ENCODE measurements at places on chromosomes 3 and 15.

- DNase-seq, result no peak
Measured at GRCh38 chr3:88248658-88249057, 98.9 kb downstream of the C3orf38 start.

- no peak for DNase-seq
Measured at GRCh38 chr3:57992452-57993213, 15.6 kb upstream of the FLNB start.

- DNase-seq, result no peak
Measured at GRCh38 chr3:78858174-78858573, 909.6 kb downstream of the ROBO1 start.

DNA sequence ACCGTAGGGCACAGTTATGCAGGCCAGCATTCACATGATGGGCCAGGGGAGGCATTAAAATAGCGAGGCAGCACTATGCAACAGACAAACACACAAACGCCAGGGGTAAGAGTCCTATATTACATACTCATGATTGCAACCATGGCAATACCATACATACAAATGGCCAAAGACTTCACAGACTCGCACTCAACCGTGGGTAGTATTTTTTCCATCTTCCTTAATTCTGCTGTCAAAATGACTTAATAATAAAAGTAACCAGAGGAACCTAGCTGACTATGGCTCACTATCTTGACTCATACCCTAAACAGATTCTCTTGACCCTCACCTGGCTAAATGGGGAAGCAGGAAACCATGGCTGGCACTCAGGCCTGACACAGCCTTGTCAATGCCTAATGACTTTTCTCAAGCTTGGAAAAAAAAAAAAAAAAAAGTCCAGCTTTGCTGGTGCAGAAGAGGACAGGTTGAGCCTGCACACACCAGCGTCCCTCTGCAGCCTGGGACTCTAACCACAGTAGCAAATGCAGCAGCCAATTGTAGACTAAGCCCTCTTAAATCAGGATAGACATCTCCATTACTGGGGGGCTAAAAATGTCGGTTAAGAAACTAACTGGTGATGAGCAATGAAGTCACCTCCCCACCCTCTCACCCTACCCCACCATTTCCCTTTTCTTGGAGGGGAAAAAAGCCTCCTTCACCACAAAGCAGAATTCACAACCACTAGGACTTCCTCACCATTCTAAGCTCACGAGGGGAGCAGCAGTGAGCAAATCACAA lies 23.1 kb downstream of the CCDC12 start:
- no peak for DNase-seq

DNA sequence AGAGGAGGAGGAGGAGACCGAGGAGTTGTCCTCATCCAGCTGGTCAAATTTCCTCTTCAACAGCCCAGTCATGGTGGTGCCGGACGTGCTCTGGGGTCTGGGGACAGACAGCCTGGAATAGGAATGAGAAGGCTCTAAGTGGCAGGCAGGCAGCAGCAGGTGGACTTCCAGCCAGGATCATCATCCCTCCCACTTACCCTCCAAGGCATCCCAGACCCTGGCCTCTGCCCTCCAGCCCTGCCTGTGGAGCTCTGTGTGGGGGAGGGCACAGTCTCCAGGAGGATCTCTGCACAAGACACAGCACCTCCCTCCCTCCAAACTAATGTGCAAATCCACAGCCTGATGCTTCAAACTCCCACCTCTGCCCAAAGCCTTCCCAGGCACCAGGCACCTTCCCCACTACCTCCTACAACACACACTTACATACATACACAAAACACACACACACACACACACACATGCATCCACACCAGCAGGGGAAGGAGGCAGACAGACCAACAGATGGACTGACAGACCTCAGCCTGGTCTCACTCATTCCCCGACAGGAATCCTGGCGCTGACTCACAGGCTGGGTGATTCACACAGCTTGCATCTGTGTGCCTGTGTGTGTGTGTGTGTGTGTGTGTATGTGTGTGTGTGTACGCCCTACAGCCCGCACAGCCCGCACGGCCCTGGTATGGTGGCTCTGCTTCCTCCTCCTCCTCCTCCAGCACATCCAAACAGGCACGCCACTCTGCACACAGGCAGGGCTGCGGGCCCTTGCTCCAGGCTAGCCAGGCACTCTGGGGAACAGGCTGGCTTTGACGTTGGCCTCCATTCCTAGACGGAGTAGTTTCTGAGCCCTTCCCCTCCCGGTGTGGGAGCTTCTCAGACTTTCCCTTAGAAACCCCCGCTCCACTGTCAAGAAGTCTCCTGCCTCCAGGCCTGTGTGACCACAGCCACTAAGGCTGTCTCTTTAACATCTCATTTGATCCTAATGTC lies 6.5 kb downstream of the CSRNP1 start:
- peak; percentile 79 for DNase-seq

DNA sequence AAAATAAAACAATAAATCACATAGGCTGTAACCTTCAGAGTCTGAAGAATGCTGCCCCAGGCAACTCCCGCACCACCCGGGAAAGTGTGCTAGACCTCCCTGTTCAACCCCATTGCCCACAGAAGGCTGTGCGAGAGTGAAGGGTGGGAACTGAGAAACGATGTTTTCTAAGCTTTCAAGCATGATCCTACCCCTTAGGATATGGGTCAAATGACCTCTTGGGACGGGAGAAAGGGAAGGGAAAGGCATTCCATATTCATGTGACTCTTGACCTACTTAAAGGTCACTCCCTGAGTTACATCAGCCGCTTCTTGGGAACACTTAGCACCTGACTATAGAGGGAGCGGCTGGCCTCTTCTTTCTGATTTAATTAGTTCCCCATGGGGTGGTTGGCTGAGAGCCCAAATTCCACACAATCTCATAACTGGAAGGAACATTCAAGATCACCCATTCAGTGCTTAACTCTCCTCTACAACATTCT lies 114.7 kb upstream of the SLC24A5 start:
- no peak for DNase-seq

GRCh38 chr3:150057227-150057626 lies 86.5 kb upstream of the PFN2 start:
- DNase-seq, result no peak

GRCh38 chr3:176037636-176038035 lies 1159.6 kb downstream of the TBL1XR1 start:
- no peak for DNase-seq

GRCh38 chr3:32448686-32449474 lies 53.8 kb downstream of the CMTM6 start:
- peak; percentile 9 for DNase-seq

- no peak for DNase-seq
Measured at GRCh38 chr3:72576563-72576962, 271.7 kb downstream of the SHQ1 start.

- no peak for DNase-seq
Measured at GRCh38 chr3:29721789-29722188, 440.9 kb downstream of the RBMS3 start.

GRCh38 chr15:43414196-43414595 lies 43.3 kb downstream of the TUBGCP4 start:
- DNase-seq, result no peak

DNA sequence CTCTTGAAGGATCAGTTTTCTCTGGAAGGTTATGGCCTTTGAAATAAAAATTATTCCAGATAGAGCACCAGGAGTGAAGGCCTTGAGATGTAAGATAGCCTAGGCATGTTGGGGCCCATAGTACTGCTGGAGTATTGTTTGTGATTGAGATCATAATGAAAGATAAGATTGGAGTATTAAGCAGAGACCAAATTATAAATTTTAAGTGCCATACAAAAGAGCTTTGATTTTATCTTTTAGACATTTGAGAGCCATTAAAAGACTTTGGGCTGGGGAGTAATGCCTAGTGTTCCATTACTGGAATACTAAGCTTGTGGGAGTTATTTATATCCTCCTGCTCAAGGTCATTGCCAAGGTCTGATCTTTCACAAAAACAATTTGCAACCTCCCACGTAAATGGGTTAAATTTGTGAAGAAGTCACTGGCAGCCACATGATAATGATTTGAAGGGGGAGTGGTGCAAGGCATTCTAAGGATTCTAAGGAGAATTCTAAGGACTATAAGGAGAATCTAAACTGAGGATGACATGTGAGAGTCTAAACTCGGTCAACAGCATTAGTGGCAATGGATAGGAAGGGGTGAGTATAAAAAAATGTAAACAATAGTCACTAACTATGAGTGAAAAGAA lies 12.8 kb downstream of the ELL3 start:
- DNase-seq, result no peak

DNA sequence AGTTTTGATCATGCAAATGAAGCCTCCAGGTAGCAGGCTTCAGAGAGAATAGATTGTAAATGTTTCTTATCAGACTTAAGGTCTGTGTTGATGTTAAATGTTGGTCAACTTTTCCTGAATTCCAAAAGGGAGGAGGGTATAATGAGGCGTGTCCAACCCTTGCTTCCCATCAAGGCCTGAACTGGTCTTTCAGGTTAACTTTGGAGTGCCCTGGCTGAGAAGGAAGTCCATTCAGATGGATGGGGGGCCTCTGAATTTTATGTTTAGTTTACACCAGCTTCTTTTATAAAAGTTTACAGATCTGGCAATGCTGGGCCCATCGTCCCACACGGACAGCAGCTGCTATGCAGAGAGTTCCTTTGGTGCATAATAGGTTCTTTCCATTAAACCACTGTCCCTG lies 8.9 kb downstream of the CCDC13 start:
- peak; percentile 4 for DNase-seq

DNA sequence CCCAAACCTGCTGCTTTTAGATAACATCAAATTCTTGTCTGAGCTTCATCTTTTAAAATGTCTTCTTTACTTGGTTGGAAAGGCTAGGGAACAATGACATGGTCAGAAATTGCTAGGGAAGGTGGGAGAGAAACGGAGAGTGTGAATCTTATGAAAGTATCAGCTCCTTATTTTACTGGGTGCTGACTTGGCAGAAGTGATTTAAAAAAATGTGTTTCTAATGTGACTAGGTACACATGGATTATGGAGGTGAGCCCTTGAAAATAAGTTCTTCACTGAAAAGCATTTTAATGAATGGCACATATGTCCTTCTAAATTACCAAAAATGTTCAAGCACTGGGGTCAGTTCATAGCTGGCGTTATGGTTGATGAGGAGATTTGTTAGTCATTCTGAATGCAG lies 54.0 kb upstream of the PPARG start:
- no peak for DNase-seq

GRCh38 chr15:36887214-36887961 lies 213.0 kb downstream of the MEIS2 start:
- DNase-seq, result peak; percentile 55

- no peak for DNase-seq
Measured at GRCh38 chr3:62057339-62058047, 315.9 kb downstream of the FEZF2 start.

- no peak for DNase-seq
Measured at GRCh38 chr15:95559875-95560394, 770.6 kb upstream of the NR2F2 start.

GRCh38 chr3:143298886-143299535 lies 179.4 kb downstream of the CHST2 start:
- DNase-seq, result no peak

DNA sequence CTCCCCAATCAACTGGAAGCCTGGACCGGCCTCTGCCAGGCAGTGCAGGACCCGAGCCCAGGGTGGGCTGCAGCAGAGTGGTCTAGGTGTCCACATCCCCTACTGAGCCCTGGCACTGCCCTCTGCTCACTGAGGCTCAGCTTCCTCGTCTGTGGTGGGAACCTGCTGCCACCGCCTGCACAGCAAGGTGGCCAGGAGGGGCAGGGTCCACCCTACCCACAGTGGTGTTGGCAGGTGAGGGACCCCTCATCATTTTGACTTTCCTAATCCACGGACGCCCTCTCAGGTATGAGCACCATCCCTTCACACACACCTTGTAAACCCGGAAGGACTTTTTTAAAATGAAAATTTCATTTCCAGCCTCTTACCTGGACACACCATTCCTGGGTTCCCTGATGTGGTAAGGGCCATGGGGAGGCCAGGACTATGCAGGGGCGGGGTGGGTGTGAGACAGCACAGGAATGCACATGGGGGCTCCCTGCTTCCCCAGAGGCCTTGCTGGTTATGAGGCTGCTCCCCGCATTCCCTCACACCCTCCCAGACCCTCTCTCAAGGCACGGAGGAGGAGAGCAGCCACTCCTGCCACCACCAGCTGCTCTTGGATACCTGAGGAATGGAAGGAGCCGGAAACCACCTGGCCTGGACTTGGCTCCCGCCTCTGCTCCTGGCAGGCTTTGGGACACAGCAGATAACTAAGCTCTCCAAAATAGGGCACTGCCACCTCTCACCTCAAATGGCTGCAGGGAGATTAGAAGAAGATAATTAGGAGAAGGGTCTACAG lies 185.9 kb upstream of the TPM1 start:
- no peak for DNase-seq

GRCh38 chr15:72778796-72779195 lies 4.8 kb downstream of the ADPGK start:
- DNase-seq, result no peak

- no peak for DNase-seq
Measured at GRCh38 chr15:80494351-80494751, 90.2 kb downstream of the ARNT2 start.

GRCh38 chr3:40996382-40996781 lies 202.9 kb upstream of the CTNNB1 start:
- DNase-seq, result no peak

DNA sequence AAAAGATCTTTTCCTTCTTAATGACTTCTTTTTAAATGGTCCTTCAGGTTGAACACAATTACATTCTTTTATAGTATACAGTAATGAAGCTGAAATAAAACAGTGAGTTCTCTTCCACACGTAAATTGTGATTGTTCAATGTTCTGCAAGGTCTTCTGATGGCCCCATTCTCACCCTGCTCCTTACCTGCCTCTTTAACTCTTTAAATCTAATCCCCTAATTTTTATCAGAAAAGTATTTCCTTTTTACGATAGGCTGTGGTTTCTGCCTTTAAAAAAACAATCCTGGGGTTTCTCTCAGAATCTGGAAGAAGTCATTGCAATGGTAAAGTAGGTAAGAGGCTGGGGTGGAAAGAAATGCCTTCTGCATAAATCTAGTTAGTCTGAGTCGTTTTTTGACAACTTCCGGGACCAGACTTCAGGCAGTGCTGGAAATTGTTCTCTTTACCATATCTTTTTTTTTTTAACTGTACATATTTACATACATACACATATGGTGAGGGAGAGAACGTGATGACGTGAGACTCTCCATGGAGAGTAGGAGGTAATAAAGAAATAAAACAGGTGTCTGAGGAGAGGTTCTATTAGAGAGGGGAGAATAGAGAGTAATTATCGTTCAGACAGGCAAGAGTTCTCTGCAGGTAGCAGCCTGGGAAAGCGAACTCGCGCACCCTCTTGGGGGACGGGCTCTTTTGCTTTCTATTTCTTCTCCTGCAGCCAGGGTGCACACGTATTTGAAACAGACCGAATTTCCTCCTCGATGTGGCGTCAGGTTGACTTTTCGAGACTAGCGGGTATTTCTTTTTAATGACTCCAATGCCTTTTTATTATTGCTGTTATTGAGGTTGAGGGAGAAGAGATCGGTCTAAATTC lies at the start of gene SIDT1:
SIDT1 (plus strand) TSS at position 730 of the 872 bp plus-strand sequence. CDS start 467 bp downstream, outside the sequence.
- DNase-seq, result peak; percentile 52

Data from DMS53 (cell line).